Activated naive CD4-positive, alpha-beta T cell (primary cell): ENCODE measurements at places on chromosomes 3 and 15.

- DNase-seq, result no peak
Observed at GRCh38 chr3:25863416-25863959, 73.6 kb downstream of the OXSM start.

DNA sequence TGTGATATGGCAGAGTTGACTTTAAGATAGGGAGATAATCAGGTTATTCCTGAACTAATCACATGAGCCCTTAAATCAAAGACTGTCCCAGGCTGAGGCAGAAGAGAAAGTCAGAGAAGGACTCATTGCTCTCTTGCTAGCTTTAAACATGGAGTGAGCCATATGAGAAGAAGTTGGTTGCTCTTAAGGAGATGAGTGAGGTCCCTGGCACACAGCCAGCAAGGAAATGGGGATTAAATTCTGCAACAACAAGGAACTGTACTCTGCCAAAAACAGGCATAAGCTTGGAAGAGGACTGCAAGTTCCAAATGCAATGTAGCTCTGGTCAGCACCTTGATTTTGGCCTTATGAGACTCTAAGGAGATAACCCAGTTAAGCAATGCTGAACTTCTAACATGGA is 457.0 kb downstream of the PLOD2 start:
- DNase-seq, result no peak

GRCh38 chr15:77657634-77658238 is 25.0 kb upstream of the LINGO1 start:
- no peak for DNase-seq

DNA sequence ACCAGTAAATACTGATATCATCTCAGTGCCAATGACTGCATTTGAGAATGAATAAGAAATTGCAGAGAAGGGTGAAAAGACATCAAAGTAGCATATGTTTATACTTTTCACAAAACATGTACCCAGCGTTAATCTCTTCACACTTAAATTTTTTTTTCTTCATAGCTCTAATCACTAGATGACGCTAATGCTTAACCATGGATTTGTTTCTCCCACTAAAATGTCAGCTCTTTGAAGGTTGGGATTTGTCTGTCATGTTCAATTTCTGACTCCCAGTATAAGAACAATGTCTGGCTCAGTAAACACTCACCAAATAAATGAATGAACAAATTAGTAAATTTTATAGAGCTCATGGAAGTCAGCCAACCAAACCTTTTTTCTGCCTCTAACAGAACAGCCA is 78.3 kb upstream of the LMCD1 start:
- no peak for DNase-seq
